ENCODE measurements at places on chromosomes 3 and 15.

- DNase-seq = no peak
Observed at GRCh38 chr15:76075046-76075445, 15.3 kb downstream of the TMEM266 start.

- DNase-seq = no peak
Observed at GRCh38 chr15:86623236-86623635, 543.6 kb downstream of the AGBL1 start.

- DNase-seq = no peak
Observed at GRCh38 chr15:74763416-74763815, 14.8 kb downstream of the CYP1A2 start.

DNA sequence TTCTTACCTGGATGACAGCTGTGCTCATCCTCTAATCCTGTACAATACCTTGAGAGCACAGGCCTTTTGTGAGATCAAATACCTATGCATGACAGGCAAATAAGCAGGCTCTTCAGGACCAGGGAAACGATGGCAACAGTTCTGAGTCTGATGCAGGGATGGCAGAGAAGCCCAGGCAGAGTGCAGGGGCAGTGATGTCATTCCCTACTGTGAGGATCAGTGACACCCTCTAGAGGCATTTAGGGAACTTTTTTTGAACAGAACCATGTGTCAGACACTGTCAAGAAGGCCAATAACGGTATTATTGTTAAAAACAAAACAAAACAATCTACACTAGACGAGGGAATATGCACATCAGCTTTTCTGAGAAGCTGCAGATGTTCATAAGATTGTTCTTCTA is 314.8 kb upstream of the CTDSPL start:
- no peak for DNase-seq

DNA sequence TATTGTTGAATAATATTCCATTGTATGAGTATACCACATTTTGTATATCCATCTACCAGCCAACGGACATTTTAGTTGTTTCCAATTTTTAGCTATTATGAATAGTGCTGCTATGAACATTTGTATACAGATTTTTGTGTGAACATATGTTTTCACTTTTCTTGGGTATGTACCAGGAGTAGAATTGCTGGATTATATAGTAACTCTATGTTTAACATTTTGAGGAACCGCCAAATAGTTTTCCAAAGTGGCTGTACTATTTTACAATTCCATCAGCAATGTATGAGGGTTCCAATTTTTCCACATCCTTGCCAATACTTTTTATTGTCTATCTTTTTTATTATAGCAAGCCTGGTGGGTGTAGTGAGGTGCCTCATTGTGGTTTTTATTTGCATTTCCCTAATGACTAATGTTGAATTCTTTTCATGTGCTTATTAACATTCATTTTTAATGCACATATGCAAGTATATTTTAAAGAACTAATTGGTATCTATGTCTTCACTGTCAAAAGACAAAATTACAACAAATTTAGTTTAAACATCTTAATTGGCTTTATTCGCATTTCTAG is 77.5 kb upstream of the PIAS1 start:
- DNase-seq = no peak

GRCh38 chr3:46091741-46092701 is 64.7 kb upstream of the XCR1 start:
- DNase-seq = no peak

DNA sequence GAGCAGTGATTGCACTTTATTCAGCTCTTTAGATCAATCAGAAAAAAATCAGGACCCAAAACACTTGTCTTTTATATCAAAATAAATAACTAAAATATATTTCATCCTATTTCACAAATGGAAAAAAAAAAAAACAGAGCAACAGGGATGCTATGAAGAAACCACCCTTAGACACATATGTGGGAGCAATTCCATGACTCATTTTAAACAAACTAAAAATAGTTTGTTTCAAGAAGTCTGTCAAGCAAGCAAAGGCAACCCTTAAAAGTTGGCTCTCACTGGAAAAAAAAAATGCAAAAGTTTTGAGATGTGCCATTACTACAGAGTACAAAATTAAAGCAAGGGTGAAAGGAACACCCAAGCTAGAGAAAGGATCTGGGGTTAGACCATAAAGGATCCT is 5.7 kb downstream of the ATP13A3 start:
- DNase-seq = no peak

GRCh38 chr15:50636146-50636545 is 50.5 kb downstream of the TRPM7 start:
- no peak for DNase-seq

GRCh38 chr3:140152851-140153639 is 218.1 kb downstream of the CLSTN2 start:
- DNase-seq = no peak

DNA sequence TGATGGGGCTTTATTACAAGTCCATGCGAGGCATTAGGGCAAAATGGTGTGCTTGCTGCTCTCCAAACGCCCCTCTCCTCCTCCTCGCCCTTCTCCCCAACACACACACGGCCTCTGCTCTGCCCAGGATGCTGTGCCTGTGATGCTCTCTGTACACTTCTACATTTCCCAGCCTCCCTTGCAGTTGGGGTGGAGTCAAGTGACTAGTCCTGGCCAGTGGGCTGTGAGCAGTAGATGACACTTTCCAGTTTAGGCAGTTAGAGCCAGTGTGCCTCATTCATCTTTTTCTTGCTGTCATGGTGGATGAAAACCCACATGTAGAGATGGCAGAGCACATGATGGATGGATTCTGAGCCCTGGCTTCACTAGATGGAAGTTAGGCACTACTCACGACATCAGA is 5.4 kb downstream of the TRH start:
- DNase-seq = no peak

DNA sequence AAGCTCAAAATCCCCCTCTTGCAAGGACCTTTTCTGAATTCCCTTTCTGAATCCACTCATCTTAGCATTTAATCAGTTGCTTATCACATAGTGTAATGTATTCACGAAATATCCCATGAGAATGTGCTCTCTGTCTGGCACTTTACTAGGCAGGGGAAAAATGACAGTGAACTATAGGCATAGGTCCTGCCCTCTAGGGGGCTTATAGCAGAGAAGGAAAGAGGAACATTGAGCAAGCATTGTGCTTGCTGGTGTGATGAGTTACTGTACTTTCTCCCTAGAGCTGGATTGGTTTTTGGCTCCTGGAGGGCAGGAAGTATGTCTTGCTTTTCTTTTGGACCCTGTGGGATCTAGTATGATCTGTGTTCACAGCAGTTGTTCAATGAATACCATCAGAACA is 26.5 kb downstream of the DUOX2 start:
- DNase-seq = no peak

GRCh38 chr3:133490468-133491351 is 82.8 kb upstream of the CDV3 start:
- no peak for DNase-seq

DNA sequence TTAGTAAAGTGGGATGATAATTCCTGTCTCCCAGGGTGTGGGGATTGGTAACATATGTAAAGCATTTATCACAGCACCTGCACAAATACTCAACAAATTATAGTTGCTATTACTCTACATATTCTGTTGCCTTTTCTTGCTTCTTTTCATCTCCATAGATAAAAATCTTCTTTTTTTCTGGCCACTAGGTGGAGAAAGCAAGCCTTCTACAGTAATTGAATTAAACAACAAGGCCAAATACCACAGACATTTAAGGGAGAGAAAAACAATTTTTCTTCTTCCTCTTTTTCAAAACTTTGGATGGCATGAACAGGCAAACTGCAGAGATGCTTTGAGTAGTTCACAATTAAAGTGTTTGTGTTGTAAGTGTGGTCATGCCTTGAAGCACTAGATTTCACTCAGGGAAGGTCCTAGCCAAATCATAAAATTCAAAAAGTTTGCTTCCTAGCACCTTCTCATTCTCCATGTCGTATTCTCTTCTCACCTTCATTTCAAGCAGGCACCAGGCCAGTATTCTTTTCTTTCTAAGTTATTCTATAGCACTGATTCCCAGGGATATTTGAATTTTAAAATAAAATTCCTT is 493.4 kb upstream of the TGFBR2 start:
- DNase-seq = no peak

- DNase-seq = peak; percentile 64
Observed at GRCh38 chr3:107241217-107241616, 136.0 kb upstream of the CCDC54 start.

DNA sequence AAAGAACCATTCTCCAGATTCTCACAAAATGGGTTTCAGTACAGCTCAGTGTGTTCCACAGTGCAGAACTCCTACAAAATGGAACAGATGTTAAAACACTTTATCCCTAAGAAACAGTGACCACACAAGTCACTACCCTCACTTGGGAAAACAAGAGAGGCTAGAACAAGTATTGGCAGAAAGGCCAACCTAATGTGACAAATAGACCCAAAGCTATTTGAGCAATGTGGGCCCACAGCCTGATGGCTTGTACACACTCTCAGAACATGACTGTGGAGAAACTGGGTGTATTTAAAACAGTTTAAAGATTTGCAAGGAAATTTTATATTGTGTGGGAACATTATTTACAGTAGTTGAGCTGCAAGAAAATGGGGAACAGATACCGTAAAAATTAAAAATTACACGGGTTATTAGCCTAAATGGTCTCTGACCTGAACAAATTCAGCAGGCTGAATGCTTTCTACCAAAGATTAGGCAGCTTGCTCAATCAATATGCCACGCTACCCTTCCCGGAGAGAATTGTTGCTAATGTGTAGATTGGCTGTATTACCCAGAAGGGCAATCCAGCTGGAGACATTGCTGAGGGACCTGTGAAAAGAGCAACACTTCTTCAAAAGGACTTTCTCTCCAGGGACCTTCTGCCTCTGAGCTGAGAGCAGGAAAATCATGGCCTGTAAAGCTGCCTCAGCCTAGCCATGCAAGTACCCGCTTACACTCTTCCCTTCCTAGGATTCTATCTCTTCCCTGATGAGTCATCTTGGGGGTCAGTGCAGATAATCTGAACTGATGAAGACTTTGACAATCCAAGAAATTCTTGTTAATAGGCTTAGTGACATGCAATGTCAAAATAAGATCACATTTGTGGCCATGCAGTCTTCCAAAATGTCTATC is 97.1 kb downstream of the STRIT1 start:
- no peak for DNase-seq
